Bronchus fibroblast of lung (primary cell): ENCODE measurements at places on chromosomes 1 and 21. TPM values are rescaled to one million over a fixed set of nuclear protein-coding genes. Genes with fewer than 3 reads are reported as not detected.

The HENMT1 gene
- total RNA-seq = 2.7 and 3.4 TPM in 2 replicates

The LYPD8 gene
- total RNA-seq = not detected in 2 replicates

The FRRS1 gene
- 5.7 and 7.6 TPM in 2 replicates for total RNA-seq

The CHI3L2 gene
- 1.5 TPM in 1 of 2 replicates, not detected in the other for total RNA-seq

The RIPPLY3 gene
- not detected in 2 replicates for total RNA-seq

The SPATA45 gene
- not detected in 2 replicates for total RNA-seq

The DIO1 gene
- total RNA-seq = not detected in 2 replicates

The CD1C gene
- not detected in 2 replicates for total RNA-seq

The C1orf87 gene
- under 0.01 TPM in 1 of 2 replicates, not detected in the other for total RNA-seq

The RXFP4 gene
- total RNA-seq = not detected in 2 replicates

The LRRC71 gene
- total RNA-seq = 0.15 and 1.3 TPM in 2 replicates

The ATP1A4 gene
- not detected in 2 replicates for total RNA-seq

The SERPINC1 gene
- 0.15 TPM in 1 of 2 replicates, not detected in the other for total RNA-seq

The KCNK2 gene
- 4.4 and 4.8 TPM in 2 replicates for total RNA-seq

The C1orf74 gene
- total RNA-seq = 1.9 and 2.2 TPM in 2 replicates

The RASSF5 gene
- 0.50 and 0.89 TPM in 2 replicates for total RNA-seq

The CORT gene
- 0.50 TPM in 1 of 2 replicates, not detected in the other for total RNA-seq

The HLX gene
- 8.9 and 10.6 TPM in 2 replicates for total RNA-seq

The HSPA6 gene
- under 0.01 TPM in 1 of 2 replicates, not detected in the other for total RNA-seq

The KRTAP11-1 gene
- total RNA-seq = not detected in 2 replicates

The FAM163A gene
- total RNA-seq = not detected in 2 replicates

The MXRA8 gene
- total RNA-seq = 382 and 409 TPM in 2 replicates

The SSX2IP gene
- total RNA-seq = 7.1 and 7.6 TPM in 2 replicates

The DNASE2B gene
- total RNA-seq = 0.15 and 0.17 TPM in 2 replicates

The RNU1-1 gene
- under 0.01 TPM in 1 of 2 replicates, not detected in the other for total RNA-seq

The CHRM3 gene
- not detected in 2 replicates for total RNA-seq

The GPR153 gene
- 3.0 and 3.4 TPM in 2 replicates for total RNA-seq

The PRAMEF17 gene
- not detected in 2 replicates for total RNA-seq

The VWA1 gene
- total RNA-seq = 7.1 and 7.9 TPM in 2 replicates

The S100A9 gene
- total RNA-seq = not detected in 2 replicates

The NR1I3 gene
- total RNA-seq = not detected in 2 replicates

The GJA9 gene
- not detected in 2 replicates for total RNA-seq

The SIK1 gene
- total RNA-seq = 0.17 TPM in 1 of 2 replicates, not detected in the other

The CFHR5 gene
- not detected in 2 replicates for total RNA-seq

The CRNN gene
- not detected in 2 replicates for total RNA-seq

The PPCS gene
- total RNA-seq = 54.0 and 60.1 TPM in 2 replicates

The LAMC1 gene
- total RNA-seq = 101 and 120 TPM in 2 replicates

The TNFRSF14 gene
- total RNA-seq = 4.5 and 7.7 TPM in 2 replicates

The KCNT2 gene
- 1.3 and 1.6 TPM in 2 replicates for total RNA-seq

The DAB1 gene
- not detected in 2 replicates for total RNA-seq

The FCGR1A gene
- total RNA-seq = not detected in 2 replicates

The RAB42 gene
- total RNA-seq = 6.2 and 7.4 TPM in 2 replicates

The A3GALT2 gene
- not detected in 2 replicates for total RNA-seq

The LAMB3 gene
- 3.7 and 4.9 TPM in 2 replicates for total RNA-seq

The OR10J1 gene
- not detected in 2 replicates for total RNA-seq

The ACKR1 gene
- not detected in 2 replicates for total RNA-seq

The MCM3AP gene
- total RNA-seq = 60.0 and 60.2 TPM in 2 replicates
